ENCODE measurements at places on chromosomes 1 and 21.

DNA sequence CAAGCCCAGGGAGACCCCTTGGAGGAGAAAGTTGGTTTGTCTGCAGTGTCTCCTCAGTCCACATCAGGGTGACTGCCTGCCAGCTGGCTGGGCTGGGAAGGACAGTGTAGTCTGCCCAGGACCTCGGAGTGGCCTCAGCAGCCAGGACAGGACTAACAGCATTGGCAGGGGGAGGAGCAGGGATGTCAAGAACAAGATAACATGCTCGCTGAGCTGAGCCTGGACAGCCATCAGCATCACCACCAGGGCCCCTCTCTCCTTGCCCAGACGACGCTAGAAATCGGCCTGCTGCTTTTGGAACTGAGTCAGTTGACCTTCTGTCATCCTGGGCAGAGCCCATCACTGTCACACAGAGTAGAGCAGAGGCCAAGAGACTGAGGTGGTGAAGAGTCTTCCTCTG, 83.6 kb upstream of the CNTN2 start:
- DNase-seq, result no peak

DNA sequence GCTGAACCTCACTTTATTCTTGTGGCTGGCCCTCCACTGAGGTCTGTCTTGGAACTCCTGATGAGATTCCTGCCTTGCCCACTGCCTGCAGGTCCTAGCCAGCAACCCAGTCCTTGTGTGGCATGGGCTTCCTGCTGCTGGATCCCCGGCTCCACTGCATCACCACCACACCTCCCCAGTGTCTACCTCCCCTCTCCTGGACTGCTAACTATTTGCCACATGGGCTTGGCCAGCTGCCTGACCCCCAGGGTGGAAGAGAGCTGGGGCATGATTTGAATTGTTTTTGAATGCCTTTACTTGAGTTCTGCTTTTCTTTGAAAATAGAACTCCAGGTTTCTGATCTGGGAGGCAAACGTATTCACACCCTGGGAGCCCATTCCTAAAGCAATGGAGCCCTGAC, 41.2 kb downstream of the SPAG17 start:
- DNase-seq, result no peak

- no peak for DNase-seq
These were observed 2.1 kb upstream of the CD58 start for GRCh38 chr1:116572771-116573430.

GRCh38 chr1:215606036-215606435, 38.9 kb downstream of the KCTD3 start:
- no peak for DNase-seq

DNA sequence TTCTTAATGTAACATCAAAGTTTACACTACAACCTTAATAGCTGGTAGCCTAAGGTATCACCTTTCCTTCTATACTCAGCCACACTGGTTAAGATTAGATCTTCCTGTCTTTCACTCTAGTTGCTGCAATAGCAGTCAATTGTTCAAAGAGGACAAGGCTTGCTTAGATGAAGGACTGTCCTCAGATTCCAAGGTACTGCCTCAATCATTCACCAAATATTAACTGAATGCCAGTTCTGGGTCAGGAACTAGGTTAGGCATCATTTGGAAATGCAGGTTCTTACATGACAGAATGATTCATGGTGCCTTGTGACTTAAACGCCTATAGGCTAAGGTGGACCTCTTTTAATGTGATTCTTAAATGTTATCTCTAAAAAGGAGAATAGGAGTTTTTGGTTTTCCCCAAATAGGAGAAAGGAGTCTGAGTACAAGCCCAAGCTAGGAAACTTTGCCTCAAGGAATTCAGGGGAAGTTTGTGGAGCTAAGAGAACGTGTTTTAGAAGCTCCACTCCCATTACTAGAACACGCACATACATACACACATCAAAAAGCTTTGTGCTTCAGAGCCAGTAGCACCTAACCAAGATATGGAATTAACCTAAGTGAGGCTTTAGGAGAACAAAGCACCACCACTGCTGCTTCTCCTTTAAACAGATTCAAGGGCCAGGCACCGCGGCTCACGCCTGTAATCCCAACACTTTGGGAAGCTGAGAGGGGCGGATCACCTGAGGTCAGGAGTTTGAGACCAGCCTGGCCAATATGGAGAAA, 8.5 kb upstream of the WDR47 start:
- DNase-seq, result no peak

DNA sequence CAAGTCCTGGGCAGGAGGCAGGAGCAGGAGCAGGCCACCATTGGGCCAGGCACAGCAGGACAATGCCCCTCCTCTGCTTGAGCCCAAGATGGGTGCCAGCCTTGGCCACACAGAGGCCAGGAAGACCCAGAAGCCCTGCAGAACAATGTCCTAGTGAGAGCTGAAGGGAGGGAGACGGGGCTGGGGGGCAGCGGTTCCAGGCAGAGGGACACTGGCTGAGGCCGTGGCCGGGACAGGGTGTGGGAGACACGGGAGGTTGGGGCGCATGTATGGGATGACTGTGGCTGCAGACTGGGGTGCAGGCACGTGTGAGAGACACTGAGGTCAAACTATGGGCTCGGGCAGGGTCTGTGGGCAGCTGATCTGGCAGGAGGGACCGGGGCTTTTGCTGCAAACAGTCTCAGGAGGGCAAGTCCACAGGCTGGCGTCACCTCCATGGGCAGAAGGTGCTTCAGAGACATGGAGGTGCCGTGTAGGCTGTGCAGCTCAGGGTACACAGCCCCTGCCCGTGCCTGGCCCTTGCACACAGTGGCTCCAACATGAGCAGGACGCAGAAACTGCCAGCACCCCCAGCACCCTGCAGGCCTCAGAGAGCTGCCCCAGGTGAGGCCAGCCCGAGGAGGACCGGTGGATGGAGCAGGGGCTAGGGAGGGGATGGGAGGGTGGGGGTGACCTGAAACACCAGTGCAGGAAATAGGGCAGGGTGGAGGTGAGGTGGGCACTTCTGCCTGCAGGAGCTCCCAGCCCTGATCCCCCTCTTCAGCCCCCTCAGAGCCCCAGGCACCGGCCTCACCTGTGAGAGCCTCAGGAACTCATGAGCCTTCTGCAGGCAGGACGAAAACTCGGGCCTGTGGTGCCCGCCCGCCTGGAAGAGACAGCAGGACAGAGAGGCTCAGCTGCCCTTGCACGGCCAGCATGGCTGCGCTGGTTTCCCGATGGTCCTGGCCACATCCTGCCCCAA, 19.5 kb downstream of the LSS start:
- DNase-seq, result no peak

DNA sequence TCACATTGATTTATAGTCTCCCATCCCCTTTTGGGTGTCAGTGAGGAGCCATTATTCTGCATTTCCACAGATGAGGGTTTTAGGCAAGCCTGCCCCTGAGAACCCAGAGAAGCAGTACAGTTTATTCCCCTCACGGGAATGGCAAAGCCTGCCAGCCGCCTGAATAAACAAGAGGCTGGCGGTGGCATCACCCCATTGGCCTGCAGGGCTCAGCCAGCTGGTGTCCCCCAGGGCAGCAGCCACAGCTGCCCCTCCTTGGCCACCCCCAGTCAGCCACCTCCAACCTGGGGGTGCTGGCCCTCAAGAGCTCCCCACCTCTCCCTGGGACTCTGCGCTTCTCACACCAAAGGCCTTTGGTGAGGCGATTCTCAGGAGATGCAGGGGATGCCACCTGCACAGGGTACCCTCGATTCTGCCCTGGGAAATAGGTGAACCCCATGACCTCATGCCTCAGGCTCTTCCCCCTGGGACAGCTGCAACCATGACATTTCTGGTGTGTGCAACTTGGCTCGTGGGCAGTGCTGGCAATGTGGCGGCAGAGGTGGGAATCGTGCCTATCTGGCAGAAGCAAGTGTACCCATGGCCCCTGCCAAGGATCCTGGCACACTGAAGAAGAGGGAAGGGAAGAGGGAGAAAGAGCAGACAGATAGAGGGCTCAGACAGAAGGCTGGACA, 14.0 kb downstream of the OLFML2B start:
- no peak for DNase-seq
